Activated naive CD4-positive, alpha-beta T cell treated with anti-CD3 and anti-CD28 coated beads for 36 hours (primary cell): ENCODE measurements at places on chromosomes 1 and 21.

GRCh38 chr1:198101716-198102453, 54.9 kb upstream of the NEK7 start:
- peak; percentile 5 for DNase-seq

DNA sequence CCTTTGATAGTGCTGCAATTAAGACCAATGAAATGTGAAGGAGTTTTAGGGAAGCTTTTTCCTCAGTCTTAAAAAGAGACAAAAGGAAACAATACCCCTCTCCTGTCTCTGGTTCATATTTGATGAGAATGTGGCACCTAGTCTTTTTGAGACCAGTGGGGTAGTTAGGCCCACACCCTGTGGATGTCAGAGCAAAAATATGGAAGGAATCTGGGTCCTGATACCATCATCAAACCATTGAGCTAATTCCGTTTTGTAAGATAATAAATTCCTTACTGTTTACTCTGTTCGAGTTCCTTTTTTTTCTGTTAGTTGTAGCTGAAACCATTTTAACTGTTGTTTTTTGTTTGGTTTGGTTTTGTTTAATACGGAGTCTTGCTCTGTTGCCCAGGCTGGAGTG, 33.3 kb downstream of the PTPRC start:
- no peak for DNase-seq

DNA sequence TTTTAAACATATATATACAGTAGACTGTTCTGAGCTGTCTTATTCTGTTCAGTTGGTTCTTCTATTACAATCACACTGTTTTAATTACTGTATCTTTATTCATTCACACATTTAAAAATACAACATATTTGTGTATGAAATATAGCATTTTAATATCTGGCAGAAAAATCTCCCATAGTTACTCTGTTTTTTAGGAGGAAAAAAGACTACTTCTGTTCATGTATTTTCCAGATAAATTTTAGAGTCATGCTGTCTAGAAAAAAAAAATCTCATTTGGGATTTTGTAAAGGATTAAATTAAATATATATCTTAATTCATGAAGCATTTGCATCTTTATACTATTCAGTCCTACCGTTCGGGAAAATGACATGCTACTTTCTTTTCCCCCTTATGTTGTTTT, 101.8 kb upstream of the CD34 start:
- no peak for DNase-seq

GRCh38 chr1:161166669-161167548, 683 bp downstream of the PPOX start:
- no peak for DNase-seq

DNA sequence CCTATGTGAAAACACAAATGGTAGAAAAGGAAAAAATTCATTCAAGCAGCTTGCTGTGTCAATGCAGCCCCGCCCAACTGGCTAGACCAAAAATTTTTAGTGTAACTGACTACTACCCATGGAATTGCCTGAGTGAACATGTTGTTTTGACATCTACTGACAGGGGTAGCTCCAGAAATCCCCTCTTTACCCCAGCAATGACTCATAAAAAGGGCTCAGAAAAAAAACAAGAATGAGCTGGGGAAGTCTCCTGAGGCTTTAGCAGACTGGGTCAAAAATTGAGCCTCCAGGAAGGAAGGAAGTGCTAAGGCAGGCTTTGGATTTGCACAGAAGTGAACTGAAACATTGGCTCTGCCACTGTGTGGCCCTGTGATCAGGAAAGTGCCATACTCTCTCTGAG, 24.4 kb upstream of the FGGY start:
- peak; percentile 18 for DNase-seq

- DNase-seq = peak; percentile 24
Observed at GRCh38 chr21:37916310-37917051, at the start of gene KCNJ6. KCNJ6 (minus strand) TSS chr21:37916457; CDS start chr21:37840682, 75,775 bp downstream.
